Kidney capillary endothelial cell (primary cell): ENCODE measurements at places on chromosomes 5 and 9.

DNA sequence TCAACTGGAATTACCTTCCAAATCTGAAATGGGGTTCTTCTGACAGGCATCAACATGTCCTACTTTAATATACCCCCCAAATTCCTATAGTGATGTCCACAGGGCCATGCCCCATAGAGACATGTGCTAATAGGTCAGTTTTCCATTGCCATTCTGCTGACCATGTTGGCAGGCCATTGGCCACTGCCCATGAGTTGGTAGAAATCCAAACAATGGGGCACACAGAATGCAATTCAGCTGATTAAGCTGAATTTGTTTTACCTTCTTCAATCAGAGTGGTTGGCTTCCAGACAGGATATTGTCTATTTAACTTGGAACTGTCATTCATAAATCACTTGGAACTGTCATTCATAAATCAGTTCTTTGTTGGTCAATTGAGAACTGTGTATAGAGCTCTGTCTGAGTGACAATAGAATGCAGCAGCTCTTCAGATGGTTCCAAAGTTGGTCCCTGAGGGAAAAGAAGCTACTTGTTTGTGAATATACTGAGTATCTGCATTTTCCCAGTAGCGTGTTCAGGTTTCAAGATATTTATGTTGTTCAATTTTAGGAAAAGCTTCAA lies 336.9 kb downstream of the DRD1 start:
- DNase-seq: no peak

GRCh38 chr5:35417040-35417439 lies 186.8 kb upstream of the PRLR start:
- no peak for DNase-seq

GRCh38 chr5:101431201-101431600 lies 528.1 kb upstream of the ST8SIA4 start:
- no peak for DNase-seq

DNA sequence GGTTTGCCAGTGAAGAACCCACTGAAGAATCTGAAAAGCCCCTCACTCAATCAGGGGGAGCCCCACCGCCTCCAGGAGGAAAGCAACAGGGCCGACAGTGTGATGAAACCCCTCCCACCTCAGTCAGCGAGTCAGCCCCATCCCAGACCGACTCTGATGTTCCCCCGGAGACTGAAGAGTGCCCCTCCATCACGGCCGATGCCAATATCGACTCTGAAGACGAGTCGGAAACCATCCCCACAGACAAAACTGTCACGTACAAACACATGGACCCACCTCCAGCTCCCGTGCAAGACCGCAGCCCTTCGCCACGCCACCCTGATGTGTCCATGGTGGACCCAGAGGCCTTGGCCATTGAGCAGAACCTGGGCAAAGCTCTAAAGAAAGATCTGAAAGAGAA lies 92.4 kb downstream of the MAP1B start:
- DNase-seq: no peak

- no peak for DNase-seq
Observed at GRCh38 chr9:113630386-113631136, 167.0 kb downstream of the RGS3 start.
